Hematopoietic multipotent progenitor cell treated with erythropoietin and hydrocortisone succinate and interleukin-3 and kit ligand, for 8 days (in vitro differentiated cells): ENCODE measurements at places on chromosomes 2 and 18.
A peak's percentile ranks its signal among the peaks of the same experiment; 100 is the strongest.

- no peak for DNase-seq
These were observed 49.0 kb downstream of the PIAS2 start for GRCh38 chr18:46868169-46868921.

DNA sequence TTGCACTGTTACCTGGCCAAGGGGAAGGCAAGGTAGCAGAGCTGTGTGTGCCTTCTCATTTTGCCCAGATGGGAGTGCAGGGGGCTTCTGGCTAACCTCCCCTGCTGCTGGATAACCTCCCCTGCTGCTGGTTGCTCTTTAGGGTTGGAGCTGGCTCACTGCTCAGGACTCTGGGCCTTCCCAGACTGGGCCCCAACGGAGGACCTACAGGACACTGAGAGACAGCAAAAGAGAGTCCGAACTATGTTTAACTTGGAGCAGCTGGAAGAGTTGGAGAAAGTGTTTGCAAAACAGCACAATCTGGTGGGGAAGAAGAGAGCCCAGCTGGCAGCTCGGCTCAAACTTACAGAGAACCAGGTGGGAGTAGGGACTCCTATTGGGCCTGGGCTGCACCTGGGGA lies 5.8 kb upstream of the SMYD5 start:
- DNase-seq, result no peak

GRCh38 chr2:237310515-237311114 lies 103.3 kb downstream of the COL6A3 start:
- no peak for DNase-seq

DNA sequence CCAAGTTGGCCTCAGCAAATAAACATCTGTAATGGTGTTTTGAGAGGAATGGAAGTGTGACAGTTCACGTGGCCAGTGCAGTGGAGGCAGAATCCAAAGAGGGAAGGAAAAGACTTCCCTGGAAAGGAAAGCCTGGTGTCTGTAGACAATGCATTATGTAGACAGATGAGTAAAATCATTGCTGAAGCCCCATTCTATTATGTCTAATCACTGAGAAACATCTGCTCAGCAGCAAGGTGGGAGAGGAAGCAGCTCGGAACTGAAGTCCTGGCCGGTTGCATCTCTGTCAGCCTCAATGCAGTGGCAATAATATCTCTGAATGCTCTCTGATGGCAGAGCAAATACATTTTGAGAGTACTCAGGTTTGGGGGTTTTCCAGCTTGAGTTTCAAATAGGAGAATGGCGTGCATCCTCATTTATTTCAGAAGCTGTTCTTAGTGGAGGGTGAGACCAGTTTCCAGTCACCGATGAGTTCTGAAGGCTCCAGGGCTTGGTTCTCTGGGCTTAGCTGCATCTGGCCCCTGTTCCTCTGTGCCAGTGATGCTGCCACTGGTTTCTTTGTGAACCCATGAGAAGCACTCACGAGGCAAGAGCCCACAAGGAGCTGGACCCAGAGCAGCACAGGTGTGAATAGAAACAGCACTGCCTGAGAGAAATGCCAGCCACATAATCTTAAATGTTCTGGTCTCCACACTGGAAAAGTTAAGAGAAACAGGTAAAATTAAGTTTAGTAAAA lies 63.3 kb downstream of the RPIA start:
- peak; percentile 29 for DNase-seq

GRCh38 chr2:10659898-10660568 lies 29.7 kb downstream of the NOL10 start:
- DNase-seq, result peak; percentile 48

DNA sequence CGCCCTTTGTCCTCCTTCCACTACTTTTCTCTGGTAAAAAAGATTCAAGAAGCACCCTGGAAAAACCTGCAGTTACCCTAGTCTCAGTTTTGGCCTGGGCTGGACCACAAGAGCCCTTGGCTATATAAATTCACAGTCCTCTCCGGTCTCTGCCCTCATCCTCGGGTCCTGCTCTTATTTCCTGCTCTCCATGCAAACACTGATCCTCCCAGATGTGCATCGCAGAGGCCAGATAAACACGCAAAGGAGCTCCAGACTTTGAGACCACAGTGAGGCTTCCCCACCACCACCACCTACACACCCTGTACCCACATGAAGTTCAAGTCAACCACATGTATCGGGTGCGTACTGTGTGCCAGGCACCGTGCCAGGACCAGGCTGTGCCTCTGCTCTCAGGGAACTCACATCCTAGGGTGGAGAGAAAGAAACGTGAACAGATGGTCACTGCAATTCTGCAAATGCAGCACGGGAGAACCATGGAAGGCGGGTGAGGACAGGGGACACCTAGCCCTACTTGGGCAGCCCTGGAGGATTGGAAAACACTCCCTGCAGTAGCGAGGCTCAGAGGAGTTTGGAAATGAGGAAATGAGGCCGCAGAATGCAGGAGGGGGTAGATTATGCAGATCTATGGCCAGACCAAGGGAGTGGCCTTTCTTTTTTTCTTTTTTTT lies 7.4 kb downstream of the CTDSP1 start:
- peak; percentile 97 for DNase-seq

GRCh38 chr2:219611866-219612576 lies 14.4 kb downstream of the STK11IP start:
- no peak for DNase-seq

- DNase-seq, result peak; percentile 25
These were observed 44.1 kb downstream of the ATOH8 start for GRCh38 chr2:85797921-85798320.

GRCh38 chr18:24000613-24001490 lies 13.7 kb upstream of the TTC39C start:
- DNase-seq, result no peak

GRCh38 chr2:96103187-96103601 lies 13.2 kb downstream of the ADRA2B start:
- no peak for DNase-seq

DNA sequence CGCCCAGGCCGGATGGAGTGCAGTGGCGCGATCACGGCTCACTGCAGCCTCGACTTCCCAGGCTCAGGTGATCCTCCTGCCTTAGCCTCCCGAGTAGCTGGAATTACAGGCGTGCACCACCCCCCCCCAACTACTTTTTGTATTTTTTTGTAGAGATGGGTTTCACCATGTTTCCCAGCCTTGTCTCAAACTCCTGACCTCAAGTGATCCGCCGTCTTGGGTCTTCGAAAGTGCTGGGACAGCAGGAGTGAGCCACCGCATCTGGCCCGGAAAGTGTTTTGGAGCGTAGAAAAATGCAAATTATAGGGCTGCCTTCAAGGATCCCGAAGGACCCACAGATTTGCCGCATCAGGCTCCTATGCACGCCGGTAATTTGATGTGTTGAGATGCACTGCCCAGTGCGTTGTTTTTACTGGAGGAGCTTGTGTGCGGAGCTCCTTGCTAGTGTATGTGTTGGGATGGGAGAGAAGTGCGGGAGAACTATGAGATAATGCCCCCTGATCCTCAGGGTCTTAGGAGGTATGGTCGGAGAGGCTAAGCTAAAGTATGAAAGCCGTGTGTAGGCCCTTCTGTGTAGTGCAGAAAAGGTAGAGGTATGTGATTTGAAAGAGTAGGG lies 1.2 kb upstream of the CLASP1 start:
- DNase-seq, result peak; percentile 36

DNA sequence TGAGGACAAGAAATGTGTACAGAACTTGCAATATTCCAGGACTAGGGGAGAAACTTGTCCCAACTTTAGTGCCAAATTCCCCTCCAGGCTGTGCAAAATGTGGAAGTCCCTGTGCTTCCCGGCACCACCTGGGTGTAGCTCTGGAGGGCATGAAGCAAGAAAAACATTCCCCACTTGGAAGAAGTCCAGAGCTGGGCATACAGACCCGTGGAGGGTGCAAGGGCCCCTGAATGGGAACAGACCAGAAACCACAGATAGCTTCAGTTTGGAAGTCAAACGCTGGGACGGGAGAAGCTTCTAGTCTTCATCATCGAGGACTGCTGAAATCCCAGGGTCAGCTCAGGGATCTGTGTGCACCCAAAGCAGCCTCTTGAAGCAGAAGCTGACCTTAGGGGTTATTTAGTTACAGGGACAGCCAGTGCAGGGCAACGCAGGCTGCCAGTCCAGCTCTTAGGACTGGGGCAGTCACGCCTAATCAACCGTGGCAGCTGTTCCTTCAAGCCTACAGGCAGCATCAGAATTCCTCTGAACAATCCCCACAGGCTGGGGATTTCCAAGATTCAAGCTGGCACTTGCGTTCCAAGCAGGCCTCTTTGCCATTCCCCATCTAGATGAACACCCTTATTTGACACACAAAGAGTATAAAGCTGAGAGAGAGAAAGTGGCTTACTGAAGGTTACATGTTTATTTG lies 269.4 kb downstream of the LOXHD1 start:
- DNase-seq, result no peak
